ENCODE measurements at places on chromosomes 7 and 10.

- no peak for DNase-seq
These were observed 71.3 kb downstream of the AP3M1 start for GRCh38 chr10:74079028-74079935.

GRCh38 chr10:77738496-77739158, 101.0 kb upstream of the KCNMA1 start:
- DNase-seq: no peak

- DNase-seq: peak; percentile 54
These were observed 17.4 kb downstream of the IRF5 start for GRCh38 chr7:128954830-128955802.

DNA sequence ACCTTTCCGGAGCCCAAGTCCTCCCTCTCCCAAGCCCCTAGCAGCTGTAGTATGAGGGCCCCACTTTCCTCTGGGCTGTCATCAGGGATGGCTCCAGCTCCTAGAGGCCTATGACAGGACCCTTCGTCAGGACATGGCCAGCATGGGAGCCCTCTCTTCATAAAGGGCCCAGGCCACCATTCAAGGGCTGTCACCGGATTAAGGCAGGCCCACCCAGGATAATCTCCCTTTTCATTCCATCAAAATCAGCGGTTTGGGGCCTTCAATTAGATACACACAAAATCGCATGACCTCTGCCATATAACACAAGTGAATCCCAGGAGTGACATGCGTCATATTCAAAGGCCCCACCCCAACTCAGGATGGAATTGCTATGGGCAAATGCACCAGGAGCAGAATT, 12.2 kb upstream of the GDF10 start:
- no peak for DNase-seq

DNA sequence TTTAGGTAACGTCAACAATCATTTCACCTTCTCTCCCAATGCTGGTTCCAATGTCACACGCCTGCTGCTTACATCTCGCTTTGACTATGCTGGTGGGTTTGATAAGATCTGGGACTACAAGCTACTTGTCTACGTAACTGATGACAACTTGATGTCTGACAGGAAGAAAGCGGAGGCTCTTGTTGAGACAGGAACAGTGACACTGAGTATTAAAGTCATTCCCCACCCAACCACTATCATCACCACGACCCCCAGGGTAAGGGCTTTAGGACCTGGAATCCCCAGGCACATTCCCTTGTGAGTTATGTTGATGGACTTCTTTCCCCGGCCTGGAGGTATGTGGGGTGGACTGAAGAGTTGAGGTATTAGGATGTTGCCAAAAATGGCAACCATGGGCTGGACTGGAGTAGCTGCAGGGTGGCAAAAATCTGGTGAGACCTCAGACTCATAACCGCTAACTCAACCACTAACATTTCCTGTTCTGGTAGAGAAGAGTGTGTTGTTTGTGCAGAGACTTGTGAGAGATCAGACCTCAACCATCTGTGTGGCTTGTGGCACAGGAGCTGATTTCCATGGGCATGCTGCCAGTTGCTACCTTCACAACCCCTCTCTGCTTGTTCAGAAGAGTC, 59.2 kb downstream of the CDHR3 start:
- DNase-seq: no peak

- no peak for DNase-seq
These were observed 203.4 kb upstream of the AGR3 start for GRCh38 chr7:17085186-17085585.

DNA sequence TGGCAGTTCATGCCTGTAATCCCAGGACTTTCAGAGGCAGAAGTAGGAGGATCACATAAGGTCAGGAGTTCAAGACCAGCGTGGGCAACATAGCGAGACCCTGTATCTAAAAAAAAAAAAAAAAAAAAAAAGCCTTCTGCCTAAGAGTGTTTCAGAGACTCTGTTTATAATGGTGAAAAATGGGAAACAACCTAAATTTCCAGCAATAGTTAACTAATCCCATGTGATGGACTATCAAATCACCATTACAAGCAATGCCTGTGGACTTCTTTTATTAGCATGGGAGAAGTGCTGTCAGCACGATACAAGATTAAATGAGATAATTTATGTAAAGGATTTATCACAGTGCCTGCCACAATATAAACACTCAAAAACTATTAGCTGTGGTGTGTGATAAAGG, 67.5 kb upstream of the CUX1 start:
- DNase-seq: no peak

DNA sequence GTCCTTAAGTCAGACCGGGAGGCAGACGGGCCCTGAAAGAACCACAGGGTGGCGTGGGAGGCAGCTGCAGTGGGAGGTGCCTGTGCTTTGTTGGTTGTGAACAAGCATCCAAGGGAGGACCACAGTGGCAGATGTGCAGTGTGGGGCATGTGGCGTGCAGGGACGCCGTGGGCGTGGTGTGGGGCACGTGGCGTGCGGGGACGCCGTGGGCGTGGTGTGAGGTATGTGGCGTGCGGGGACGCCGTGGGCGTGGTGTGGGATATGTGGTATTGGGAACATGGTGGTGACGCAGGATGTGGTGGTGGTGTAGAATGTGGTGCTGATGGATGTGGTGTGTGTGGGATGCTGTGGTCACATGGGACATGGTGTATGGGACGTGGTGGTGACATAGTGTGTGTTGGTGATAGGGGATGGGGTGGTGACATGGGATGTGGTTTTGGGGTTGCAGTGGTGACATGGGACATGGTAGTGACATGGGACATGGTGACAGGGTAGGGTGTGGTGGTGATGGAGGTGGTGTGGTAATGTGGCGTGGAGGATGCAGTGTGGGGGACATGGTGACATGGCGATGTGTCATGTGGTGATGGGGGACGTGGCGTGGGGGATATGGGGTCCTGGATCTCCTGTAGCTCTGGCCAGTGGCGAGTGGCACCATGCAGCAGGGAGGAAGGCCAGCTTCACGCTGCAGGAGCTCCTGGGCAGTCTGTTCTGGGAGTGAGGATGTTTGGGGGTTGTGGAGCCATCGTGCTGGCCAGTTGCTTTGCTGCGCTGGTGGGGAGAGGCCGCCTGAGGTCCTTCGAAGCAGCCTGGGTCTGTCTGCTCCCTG, 78.8 kb downstream of the INPP5A start:
- no peak for DNase-seq

- DNase-seq: no peak
These were observed 369.6 kb downstream of the AUTS2 start for GRCh38 chr7:69967689-69968450.

DNA sequence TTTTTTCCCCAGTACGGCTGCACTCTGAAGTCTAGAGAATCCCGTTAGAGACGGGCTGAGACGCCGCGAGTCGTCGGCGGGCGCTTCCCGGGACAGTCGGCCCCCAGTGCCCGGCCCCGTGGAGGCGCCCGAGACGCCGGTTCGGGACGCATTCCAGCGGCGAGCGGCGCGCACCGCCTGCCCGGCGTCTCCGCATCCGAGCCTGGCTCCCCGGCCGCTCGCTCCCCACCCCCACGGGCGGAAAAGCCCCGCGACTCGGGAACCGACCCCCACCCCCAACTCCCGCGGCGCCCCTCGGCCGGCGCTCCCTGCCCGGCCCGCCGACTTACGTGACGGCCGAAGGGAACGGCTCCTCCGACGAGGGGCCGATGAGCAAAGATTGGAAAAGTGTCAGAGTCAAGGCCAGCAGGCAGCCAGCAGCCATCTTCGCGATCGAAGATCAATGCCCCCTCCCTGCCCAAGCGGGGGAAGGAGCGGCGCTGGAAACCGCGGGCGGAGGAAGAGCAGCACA, 486 bp downstream of the CACNA2D1 start:
- DNase-seq: peak; percentile 26

DNA sequence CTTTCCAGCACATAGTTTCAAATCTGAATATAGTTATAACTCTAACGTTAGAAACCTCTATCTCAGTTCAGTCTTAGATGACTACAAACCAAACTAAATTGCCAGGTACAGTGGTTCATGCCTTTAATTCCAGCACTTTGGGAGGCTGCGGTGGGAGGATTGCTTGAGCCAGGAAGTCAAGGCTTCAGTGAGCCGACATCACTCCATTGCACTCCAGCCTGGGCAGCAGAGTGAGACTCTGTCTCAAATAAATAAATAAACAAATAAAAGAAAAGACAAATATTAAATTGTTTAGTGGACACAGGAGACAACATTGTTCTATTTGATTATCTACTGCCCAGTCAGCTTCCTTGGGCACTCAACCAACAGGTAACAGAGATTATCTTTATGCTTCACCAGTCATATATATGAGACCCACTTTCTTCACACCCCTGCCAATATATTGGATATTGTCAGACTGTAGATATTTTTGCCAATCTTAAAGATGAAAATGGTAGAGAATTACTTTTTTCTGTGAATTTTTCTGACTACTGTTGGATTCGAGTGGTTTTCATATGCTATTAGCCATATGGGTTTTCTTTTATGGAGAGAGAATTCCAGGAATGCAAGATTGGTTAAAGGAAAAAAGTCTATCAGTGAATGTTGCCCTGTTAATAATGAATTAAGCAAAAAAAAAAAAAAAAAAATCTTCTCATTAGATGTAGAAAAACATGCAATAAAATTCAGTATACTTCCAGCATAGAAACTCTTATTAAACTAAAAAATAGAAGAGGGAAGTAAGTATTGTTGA, 16.0 kb downstream of the HDAC9 start:
- no peak for DNase-seq

- DNase-seq: no peak
These were observed 5.3 kb downstream of the DNAJB12 start for GRCh38 chr10:72349438-72349837.

DNA sequence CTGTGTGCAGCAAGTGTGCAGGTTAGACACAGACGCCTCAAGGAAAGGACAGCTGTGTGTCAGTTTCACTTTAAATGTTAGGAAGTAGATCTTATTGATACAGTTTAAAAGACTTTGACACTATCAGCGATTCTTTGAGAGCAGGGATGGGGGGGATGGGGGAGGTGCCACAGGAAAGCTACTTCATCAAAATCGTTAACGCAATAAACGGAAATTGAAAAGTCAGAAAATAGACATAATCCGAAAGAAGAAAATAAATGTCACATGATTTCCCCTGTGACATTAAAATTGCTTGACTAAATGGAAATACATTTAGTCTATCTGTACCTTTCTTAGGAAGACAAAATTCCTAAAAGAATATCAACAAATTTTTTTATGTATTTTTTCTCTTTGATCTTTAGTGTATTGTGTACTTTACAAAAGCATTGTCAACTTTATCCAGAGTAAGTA, 476 bp upstream of the ZNF33B start:
- no peak for DNase-seq

DNA sequence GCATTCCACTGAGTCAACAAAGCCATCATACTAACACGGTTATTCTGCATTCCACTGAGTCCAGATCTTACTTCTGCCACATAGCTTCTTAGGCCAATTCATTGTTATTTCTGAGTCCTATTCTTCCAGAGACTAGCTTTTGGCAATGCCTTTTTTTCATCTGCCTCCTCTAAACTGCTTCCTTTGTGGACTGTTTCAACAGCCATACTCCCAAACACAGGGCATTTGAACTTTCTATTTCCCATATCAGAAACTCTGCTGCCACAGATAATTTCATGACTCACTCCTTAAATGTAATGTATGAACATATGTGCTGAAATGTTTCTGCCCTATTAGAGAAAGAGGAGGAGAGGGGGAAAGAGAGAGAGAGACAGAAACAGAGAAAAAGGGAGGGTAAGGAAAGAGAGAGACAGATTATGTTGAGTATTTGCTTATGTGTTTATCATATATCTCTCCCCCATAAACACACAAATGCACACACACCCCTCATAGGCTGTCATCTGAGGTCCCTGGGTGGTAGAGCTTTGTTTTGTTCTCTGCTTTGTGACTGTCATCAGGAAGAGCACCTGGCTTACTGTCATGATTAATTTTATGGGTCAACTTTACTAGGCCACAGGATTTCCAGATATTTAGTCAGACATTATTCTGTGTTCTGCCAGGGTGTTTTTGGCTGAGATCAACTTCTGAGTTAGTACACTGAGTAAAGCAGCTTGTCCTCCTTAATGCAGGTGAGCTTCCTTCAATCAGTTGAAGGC, 308.0 kb upstream of the KCND2 start:
- DNase-seq: no peak

DNA sequence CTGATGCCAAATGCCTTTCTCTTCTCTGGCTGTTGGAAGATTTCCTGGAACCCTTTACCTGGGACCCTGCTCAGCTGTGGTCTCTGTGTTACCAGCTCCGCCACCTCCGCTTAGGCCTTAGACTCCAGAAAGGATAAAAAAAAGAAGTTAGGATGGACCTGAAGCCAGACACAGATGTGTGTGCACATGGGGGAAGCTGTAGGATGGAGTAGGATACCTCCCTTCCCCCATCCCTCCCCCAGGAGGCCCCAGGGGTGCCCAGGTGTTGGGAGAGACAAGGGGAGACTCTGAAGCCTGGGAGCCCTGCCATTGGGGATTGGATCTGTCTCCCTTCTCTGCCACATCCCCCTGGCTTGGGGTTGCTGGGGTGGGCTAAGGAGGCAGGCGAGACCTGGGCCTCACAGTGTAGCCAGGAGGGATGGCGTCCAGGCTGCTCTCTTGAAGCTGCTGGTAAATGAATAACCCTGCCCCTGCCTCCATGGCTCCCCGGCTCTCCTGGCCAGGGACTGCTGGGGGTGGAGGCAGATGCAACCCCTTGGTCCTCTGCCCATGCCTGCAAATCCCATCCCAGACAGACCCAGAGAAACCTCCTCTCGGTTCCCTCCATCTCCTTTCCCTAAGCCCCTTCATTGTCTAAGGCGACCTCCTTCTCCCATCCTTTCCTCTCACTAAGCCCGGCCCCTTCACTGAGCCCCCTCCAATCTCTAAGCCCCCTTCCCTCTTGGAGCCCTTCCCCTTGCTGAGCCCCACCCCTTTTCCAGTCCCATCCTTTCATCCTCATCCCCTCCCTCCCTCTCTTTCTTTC, 8.0 kb downstream of the CLDN3 start:
- DNase-seq: peak; percentile 12

DNA sequence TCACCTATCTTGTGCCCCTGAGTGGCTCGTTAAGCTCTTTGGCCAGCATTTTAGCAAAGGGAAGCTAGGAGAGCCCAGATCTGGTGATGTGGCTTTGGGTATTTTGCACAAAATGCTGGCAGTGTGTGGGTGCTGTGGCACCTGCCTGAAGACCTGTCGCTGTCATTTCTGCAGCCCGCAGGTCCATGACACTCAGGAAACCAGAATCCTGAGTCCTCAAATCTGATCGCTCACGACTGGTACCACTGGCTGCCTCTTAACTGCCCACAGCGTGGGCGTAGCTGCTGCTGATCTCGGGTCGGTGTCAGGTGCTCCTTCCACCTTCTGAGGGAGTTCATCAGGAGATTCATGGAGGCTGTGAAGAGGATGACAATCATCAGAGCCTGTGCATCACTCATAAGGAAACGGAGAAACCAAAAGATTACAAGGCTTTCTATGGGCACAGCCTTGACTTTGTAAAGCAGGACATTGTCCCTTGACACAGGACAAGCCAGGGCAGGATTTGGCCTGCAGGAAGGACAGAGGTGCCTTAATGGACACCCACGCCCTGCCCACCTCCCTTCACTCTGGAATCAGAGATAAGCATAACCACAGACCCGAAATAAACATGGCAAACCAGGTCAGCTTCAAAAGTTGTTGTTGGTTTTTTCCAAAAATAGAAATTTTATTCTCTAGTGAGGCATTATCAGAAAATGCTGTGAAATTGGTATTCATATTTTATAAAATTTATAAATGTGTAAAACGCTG, 71.0 kb upstream of the STK17A start:
- no peak for DNase-seq

All from GM10248 (cell line).